ENCODE measurements at places on chromosomes 1 and 21.

DNA sequence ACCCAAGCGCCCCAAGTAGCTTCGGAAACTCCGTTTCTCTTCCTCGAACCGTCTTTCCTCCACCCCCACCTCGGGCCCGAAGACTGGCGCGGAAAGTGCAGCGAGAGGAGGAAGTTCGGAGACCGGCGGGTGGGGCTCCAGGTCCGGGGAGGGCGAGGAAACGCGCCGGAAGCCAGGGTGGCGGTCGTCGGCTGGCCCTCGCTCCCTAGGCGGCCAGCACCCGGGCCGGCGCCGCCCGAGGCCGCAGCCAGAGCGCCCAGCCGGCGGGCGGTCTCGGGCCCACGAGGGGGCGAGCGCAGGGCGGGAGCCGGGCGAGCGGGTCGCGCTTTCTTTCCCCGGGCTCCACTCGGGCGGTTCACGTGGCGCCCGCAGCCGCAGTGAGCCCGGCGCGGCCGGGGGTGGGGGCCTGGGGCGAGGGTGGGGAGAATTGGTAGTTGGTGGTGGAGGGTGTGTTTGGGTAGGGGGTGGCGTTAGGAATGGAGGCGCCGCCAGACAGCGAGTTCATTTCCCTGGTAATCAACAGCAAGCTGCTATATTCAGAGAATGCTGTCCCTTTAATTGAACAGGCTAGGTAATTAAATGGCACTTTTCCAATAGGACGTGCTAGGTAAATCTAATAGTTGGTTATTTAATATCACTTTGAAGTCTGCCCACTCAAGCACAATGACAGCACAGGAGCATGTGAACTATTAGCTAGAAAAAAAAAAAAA, 6.7 kb downstream of the LMO4 start:
- DNase-seq: no peak

- no peak for DNase-seq
Measured at GRCh38 chr1:110055493-110056284, 14.8 kb downstream of the ALX3 start.

- no peak for DNase-seq
Measured at GRCh38 chr1:6209661-6210580, 4.0 kb downstream of the RNF207 start.

DNA sequence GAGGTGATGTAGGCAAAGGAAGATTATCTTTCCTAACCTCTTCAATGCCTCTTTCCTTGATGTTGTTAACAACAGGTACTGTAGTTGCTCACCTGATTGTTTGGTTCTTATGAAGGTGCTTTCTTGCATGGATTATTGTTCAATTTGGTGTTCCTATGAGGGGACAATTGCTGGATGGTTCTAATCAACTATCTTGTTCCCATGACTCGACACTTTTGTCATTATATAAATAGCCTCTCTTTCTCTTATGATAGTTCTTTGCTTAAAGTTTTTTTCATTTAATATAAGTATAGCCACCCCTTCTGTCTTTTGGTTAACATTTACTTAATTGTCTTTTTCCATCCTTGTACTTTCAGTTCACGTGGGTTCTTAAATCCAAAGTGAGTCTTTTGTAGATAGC, 35.5 kb downstream of the OR10R2 start:
- DNase-seq: no peak

Data from NCI-H187 treated with DMSO at 0.1 percent for 48 hours (cell line).